ENCODE measurements at places on chromosomes 6 and 20. TPM values are rescaled to one million over a fixed set of nuclear protein-coding genes. Genes with fewer than 3 reads are reported as not detected.

Gene PSMB9
- total RNA-seq = 10.2 TPM

GRCh38 chr6:45445749-45446549, 68.2 kb upstream of the SUPT3H start:
- DNase-seq = peak; percentile 79

Gene LY86
- 2.7 TPM for total RNA-seq

- DNase-seq = no peak
Observed at GRCh38 chr20:61798632-61799031, 267.0 kb downstream of the TAF4 start.

DNA sequence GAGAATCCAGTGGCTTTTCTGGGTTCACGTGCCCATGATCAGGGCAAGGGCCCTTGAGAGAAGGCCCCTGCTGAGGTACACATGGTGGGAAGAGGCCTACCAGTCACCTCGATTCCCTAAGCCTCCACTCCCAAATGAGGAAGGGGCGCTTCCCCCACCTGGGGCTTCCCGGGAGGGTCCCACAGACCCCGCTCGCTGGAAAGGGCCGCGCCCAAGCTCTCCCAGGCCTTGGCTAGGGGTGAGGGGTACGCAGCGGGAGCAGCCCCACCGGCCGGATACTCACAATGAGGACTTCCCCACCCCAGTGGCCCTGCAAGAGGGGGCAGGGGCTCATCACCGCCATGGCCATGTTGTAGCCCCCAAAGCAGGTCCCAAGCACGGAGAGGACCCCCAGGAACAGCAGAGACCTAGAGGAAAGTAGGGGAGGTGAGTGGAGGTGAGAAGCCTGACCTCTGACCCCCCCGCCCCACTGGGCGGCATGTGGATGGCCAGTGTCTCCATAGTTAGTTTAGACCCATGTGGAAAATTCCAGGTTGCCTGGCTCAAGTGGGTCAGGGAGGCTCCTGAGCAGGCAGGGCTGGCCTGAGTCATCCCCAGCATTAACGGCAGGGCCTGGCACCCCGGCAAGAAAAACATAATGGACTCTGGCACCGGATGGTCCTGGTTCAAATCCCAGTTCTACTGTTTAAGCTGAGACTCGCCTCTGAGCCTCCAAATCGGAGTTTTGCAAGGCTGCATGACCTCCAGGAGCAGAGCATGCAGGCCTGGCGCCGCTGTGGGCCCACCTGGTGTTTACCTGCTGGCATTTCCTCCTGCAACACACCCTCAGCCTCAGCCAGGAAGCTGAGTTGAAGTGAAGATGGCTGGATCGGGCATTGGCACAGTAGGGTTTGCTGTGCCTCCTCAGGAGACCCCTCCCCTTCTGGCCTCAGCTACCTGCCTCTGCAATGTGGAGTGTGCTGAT, 6.6 kb downstream of the SLC52A3 start:
- DNase-seq = no peak

Gene GHRH
- not detected for total RNA-seq

Measured in sigmoid colon (tissue), 7 donors.